Small intestine (tissue), 16 donors: ENCODE measurements at places on chromosomes 12 and 14. TPM values are rescaled to one million over a fixed set of nuclear protein-coding genes. Genes with fewer than 3 reads are reported as not detected.

- no peak for DNase-seq
These were observed 328.0 kb upstream of the RGS6 start for GRCh38 chr14:71604231-71604630.

GRCh38 chr14:99537399-99537798 lies 56.2 kb downstream of the CCNK start:
- DNase-seq, result no peak

DNA sequence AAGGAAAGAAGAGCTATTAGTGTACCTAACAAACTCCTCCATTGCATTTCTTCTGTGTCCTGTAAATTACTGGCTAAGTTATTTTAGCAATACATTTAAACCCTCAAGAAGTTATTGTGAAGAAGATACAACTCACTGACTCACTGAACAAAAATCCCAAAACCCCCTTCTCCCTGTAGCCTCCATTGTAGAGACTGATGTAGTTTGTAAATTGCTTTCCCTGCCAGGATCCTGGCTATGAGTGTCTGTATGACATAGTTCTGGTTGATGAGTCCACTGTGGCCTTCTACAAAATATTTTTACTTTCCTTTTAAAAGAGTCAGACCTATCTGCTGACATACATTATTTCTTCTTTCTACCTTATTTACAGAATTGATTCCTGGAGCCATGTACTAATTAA lies 155.6 kb downstream of the SLC6A15 start:
- no peak for DNase-seq

The SYT1 gene
- polyA plus RNA-seq, result not detected

GRCh38 chr12:62891805-62892549 lies 43.0 kb downstream of the PPM1H start:
- peak; percentile 48 for DNase-seq
